GM12878 (cell line): ENCODE measurements at places on chromosomes 7 and 10. TPM values are rescaled to one million over a fixed set of nuclear protein-coding genes. Genes with fewer than 3 reads are reported as not detected.

DNA sequence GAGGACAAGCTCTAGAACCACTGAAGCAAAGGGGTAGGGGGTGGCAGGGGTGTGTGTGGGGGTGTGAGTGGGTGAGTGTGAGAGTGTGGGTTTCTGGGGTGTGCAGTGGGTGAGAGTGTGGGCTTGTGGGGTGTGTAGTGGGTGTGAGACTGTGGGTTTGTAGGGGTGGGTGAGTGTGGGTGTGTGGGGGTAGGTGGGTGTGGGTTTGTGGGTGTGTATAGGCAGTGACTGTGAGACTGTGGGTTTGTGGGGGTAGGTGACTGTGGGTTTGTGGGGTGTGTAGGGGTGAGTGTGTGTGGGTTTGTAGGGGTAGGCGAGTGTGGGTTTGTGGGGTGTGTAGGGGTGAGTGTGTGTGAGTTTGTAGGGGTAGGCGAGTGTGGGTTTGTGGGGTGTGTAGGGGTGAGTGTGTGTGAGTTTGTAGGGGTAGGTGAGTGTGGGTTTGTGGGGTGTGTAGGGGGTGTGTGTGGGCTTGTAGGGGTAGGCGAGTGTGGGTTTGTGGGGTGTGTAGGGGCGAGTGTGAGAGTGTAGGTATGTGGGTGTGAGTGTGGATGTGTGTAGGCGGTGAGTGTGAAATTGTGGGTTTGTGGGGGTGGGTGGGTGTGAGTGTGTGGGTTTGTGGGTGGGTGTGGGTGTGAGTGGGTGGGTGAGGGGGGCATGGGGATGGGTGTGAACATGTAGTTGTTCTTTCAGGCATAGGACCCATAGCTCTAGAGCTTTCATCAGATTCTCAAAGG lies 8.8 kb downstream of the NOS3 start:
- H3K27me3 ChIP-seq: no peaks in the 10 kb centered on the region
- no peak overlapping the region for H3K27ac ChIP-seq
- H3K4me3 ChIP-seq: no peak overlapping the region
- no peaks in the 10 kb centered on the region for H3K36me3 ChIP-seq
- DNase-seq: no peak

GRCh38 chr7:28106321-28106829 lies 74.2 kb downstream of the JAZF1 start:
- no peaks in the 10 kb centered on the region for H3K36me3 ChIP-seq
- DNase-seq: no peak
- H3K27ac ChIP-seq: no peak overlapping the region
- H3K4me1 ChIP-seq: no peaks in the 10 kb centered on the region
- no peaks in the 10 kb centered on the region; the same call in 1 of the 2 replicates for H3K27me3 ChIP-seq

- H3K27me3 ChIP-seq: no peaks in the 10 kb centered on the region
- no peak overlapping the region for H3K4me3 ChIP-seq
- no peak for DNase-seq
These were observed 81.2 kb downstream of the ANKRD7 start for GRCh38 chr7:118305671-118306070.

DNA sequence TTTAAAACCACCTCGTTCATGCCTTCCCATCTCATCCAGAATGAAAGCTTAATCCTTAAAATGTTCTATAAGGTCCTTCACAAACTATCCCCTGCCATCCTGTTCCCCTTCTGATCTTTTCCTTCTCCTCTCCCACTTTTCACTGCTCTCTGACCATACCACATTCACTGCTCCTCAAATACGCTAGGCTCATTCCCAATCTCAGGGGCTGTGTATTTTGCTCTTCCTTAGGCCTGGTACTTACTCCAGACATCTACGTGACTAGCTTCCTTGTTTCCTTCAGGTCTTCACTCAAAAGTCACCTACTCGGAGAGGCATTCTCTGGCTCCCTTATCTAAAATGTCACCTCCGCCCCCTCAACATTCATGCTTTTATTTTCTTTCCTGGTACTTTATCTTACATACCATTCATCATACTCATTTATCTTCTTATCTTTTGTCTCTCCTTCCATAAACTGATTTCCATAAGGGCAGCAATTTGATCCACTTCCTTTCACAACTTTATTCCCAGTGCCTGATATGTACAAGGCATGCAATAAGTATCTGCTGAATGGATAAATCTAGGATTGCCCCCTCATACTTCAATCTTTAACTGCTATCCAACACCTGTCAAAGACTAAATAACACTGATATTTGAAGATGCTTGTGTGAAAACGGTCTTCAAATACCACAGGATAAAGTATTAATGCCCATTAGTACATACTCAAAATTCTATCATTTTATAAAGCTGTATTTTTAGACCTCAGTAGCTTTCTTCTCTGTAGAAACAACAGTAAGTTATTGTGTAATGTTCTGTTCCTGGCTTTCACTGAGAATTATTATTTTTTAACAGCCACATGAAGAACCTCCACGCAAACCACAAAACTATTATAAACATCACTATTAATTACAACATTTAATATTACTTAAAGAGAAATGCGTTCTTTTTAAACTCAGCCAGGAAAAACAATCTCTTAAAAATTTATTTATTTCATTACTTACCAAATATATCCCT lies 27.0 kb downstream of the JMJD1C start:
- DNase-seq: no peak
- H3K4me3 ChIP-seq: no peak overlapping the region
- no peak overlapping the region for H3K27ac ChIP-seq
- H3K36me3 ChIP-seq: no peaks in the 10 kb centered on the region
- H3K27me3 ChIP-seq: no peaks in the 10 kb centered on the region

DNA sequence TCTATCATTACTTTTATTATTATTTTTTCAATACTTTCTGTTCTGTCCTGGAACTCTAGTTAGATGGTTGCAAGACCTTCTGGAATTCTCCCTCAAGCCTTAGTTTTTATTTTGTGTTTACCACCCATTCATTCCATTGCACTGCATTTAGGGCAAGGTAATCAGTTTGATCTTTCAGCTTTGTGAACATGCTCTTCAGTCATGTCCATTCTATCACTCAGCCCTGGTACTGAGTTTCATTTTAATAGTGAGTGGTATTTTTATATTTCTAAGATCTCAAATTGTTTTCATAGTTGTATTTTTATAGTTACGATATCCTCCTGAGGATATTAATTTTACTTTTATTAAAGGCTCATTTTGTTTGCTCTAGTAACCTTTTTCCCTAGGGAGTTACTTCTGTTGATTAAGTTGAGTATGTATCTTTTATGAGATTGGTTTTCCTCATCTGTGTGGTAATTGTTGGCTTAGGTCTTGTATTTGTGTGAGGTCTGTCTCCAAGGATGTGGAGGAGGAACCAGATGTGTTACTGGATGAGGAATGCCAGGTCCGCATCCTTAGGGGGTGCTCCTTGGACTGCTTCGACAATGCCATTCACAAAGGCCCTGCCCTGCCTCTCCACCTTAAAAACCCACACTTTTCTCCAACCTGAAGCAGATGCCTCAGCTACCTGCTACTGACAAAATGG lies 46.7 kb upstream of the RAB18 start:
- H3K36me3 ChIP-seq: no peaks in the 10 kb centered on the region
- no peaks in the 10 kb centered on the region for H3K4me1 ChIP-seq
- H3K27me3 ChIP-seq: no peaks in the 10 kb centered on the region
- no peak overlapping the region for H3K27ac ChIP-seq

Gene KCNH2
- 0.18 and 0.19 TPM in 2 replicates for total RNA-seq
